OCI-LY7 (cell line): ENCODE measurements at places on chromosomes 13 and 19.

- peak; percentile 43 for DNase-seq
Observed at GRCh38 chr19:8615813-8616596, 5.5 kb upstream of the ADAMTS10 start.

- no peak for DNase-seq
Observed at GRCh38 chr13:100811024-100811865, 136.7 kb upstream of the TMTC4 start.

DNA sequence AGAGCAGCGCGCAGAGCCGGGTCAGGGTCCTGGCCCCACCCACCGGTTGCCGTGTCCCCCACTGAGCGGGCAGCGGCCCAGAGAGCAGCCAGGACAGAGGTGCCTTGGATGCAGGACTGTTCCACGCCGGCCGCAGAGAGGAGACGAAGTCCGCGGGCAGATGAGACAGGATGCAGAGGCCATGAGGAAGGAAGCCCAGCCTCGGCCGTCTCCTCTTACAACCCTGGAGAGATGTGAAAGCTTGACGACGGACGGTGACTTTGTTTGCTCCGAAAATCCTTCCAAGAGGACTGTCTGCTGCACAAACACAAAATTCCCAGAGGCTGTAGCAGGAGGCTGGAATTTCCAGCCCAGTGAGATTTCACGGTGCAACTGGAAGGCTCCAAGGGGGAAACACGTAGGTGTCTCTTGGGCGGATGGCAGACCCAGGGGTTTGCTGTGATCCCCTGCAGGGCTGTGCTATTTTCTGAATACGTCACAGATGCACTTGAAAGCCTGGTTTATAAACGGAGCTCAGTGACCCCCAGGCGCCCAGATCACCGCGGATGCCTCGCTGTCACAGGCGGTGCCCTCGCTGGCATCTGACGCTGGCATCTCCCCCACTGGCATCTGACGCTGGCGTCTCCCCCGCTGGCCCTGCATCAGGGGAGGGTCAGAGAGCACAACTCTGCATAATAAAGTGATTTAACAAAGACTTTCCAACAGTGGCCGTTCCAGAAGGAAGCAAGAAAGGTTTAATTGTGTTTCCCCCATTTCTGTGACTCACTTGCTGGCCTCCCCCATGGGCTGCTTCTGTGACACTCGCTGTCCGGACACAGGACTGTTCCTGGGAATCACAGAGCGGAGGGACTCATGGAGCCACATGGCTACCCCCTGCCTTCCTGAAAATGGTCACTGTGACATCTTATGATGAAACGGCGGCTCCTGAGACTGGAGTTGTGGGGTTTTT is 62.0 kb upstream of the C13orf46 start:
- DNase-seq = no peak

DNA sequence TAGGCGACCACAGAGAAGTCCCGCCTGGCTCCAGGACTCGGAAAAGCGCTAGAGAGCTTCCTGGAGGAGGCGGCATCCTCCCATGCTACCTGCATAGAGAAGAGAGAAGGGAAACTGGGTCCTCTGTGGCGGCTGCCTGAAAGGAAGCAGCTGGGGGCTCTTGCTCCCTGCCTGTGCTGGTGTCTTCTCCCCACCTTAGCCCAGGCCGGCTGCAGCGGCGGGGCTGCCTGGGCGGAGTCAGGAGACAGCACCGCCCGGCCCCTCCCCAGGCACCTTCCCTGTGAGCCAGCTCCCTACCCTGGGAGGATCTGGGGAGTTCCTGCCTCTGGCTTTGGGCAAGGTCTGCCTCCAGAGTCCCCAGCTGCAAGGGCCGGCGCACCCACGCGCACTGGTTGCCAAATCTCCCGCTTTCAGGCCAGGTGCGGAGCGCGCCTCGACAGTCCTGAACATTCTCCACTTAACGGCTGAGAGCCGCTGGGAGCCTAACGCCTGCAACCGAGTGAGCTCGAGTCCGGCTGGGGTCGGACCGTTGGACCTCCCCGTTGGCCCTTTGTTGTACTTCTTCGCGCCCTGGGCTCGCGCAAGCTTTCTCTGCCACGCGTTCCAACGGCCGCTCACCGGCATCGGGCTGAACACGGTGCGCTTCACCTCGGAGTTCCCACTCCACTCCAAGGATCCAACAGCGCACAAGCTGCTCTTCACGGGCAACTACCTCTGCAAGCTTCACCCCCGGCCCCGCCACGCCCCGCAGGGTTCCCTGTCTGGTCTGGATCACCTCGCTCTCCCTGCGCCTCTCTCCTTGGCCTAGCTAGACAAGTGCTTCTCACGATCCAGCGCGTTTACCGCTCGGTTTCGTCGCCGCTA is 21.8 kb upstream of the ZNF30 start:
- DNase-seq = no peak

GRCh38 chr13:104571161-104571892 is 1505.1 kb upstream of the SLC10A2 start:
- DNase-seq = no peak

- peak; percentile 66 for DNase-seq
Observed at GRCh38 chr19:10701955-10702525, 801 bp downstream of the QTRT1 start.
